ENCODE measurements at places on chromosomes 7 and 10.

- H3K27ac ChIP-seq, result no peak overlapping the region
- no peaks in the 10 kb centered on the region for H3K4me1 ChIP-seq
- H3K36me3 ChIP-seq, result no peaks in the 10 kb centered on the region
Measured at GRCh38 chr10:118543714-118544400, 51.6 kb downstream of the PRLHR start.

- H3K4me3 ChIP-seq, result no peak overlapping the region
- H3K27ac ChIP-seq, result no peak overlapping the region
- peaks cover 4% of the 10 kb centered on the region for H3K36me3 ChIP-seq
- no peaks in the 10 kb centered on the region for H3K27me3 ChIP-seq
- DNase-seq, result no peak
- H3K4me1 ChIP-seq, result peaks cover 6% of the 10 kb centered on the region
Measured at GRCh38 chr7:101924171-101924570, 106.7 kb downstream of the CUX1 start.

GRCh38 chr10:49831352-49832035, 69.4 kb upstream of the OGDHL start:
- no peak overlapping the region for H3K4me3 ChIP-seq
- H3K27ac ChIP-seq, result no peak overlapping the region
- H3K36me3 ChIP-seq, result peaks cover 14% of the 10 kb centered on the region

DNA sequence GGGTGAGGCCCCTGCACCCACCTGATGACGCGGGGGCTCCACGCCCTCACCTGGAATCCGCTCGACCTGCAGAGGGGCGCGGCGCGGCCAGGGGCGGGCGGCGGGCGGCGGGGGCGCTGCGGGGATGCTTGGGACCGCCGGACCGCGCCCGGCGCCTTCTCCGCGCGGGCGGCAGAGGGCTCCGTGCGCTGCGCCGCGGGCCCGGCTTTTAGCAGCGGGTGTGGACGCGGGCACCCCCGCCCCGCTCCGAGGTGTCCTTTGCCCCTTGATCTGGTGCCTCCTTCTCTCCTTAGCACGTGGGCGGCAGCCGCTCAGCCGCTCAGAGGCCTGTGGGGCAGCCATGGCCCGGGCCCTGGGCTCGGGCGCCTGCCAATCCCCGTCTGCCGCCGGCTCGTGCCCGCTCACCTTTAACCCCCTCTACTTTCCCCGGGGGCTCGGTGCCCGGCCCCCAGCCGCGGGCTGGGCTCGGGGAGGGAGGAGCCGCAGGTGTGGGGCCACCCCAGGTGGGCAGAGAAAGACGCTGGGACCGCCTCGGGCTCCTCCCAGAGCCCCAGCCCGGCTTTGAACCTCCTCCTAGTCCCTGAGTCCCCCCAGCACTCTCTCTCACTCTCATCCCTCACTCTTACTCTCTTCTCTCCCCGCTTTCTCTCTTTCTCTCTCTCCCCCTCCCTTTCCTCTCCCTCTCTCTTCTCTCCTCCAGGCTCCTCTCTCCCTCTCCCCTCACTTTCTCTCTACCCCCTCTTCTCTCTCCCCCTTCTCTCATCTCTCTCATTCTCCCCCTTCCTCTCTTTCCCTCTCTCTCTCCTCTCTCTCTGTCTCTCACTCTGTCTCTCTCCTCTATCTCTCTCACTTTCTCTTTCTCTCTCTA, 19.7 kb upstream of the VPS37D start:
- peaks cover 56% of the 10 kb centered on the region for H3K27me3 ChIP-seq
- no peak overlapping the region for H3K4me3 ChIP-seq
- peaks cover 8% of the 10 kb centered on the region for H3K4me1 ChIP-seq
- no peak for DNase-seq
- H3K36me3 ChIP-seq, result no peaks in the 10 kb centered on the region

GRCh38 chr7:55532150-55532917, 40.0 kb downstream of the VOPP1 start:
- no peak for DNase-seq
- peaks cover 42% of the 10 kb centered on the region for H3K36me3 ChIP-seq
- no peaks in the 10 kb centered on the region for H3K27me3 ChIP-seq
- peak overlapping the region; percentile 95 for H3K27ac ChIP-seq
- H3K4me1 ChIP-seq, result peaks cover 78% of the 10 kb centered on the region

- DNase-seq, result no peak
- H3K27me3 ChIP-seq, result peaks cover 8% of the 10 kb centered on the region
- no peak overlapping the region for H3K27ac ChIP-seq
- no peaks in the 10 kb centered on the region for H3K36me3 ChIP-seq
Measured at GRCh38 chr10:680146-680545, 9.3 kb downstream of the DIP2C start.

GRCh38 chr7:50349399-50349798, 44.9 kb downstream of the IKZF1 start:
- H3K4me3 ChIP-seq, result peak overlapping the region; percentile 61
- H3K4me1 ChIP-seq, result peaks cover 92% of the 10 kb centered on the region
- peaks cover 89% of the 10 kb centered on the region for H3K36me3 ChIP-seq
- H3K27ac ChIP-seq, result peak overlapping the region; percentile 94

- DNase-seq, result no peak
- no peak overlapping the region for H3K4me3 ChIP-seq
- H3K27me3 ChIP-seq, result peaks cover 12% of the 10 kb centered on the region
Measured at GRCh38 chr7:11191574-11192220, 218.0 kb downstream of the PHF14 start.

- no peaks in the 10 kb centered on the region for H3K36me3 ChIP-seq
- peaks cover 2% of the 10 kb centered on the region for H3K27me3 ChIP-seq
- no peak overlapping the region for H3K27ac ChIP-seq
Measured at GRCh38 chr7:131961054-131961680, 404.7 kb upstream of the PODXL start.

GRCh38 chr7:83849131-83849530, 200.2 kb upstream of the SEMA3E start:
- H3K27me3 ChIP-seq, result no peaks in the 10 kb centered on the region
- no peak for DNase-seq
- H3K27ac ChIP-seq, result no peak overlapping the region
- H3K4me1 ChIP-seq, result no peaks in the 10 kb centered on the region
- no peak overlapping the region for H3K4me3 ChIP-seq

DNA sequence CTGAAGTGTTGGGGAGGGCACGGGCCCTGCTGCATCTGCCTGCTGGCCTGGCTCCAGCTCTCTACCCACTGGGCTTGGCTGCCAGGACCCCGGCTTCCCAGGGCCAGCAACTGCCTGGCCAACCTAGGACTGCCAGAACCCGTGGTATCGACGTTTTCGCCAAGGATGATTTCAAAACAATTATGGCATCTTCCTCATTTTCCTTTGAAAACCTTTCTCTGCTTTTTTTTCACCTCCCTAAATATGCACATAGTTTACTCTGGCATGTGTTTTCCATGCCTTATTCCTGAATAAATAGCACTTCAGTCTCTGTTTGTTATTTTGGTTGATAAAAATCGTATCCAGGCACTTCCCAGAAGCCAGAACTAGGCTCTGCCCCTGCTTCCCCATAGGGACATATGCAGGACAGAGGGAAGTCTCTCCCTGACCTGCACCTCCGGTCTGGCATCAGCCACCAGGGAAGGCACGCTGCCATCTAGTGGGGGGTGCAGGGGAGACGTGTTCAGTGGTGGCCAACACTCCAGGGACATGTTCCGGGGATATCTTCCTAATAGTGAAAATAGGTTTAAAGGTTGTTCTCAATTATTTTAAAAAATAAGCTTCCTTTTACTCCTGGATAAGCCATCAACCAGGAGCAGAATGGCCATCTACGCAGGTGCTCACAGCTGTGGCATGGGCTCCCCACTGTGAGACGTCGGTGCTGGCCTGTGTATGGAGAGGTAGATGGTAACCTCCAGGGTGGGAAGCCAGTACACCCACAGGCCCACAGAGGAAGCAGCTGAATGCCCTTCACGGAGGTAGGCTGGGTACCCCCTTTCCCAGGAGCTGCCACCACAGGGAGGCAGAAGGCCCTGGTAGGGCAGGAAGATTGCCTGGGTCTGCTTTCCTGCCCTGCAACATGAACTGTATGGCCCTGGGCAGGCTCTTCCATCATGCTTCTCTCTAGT, 30.7 kb upstream of the ANTXRL start:
- peaks cover 8% of the 10 kb centered on the region for H3K4me1 ChIP-seq
- peaks cover 55% of the 10 kb centered on the region for H3K36me3 ChIP-seq
- H3K27me3 ChIP-seq, result no peaks in the 10 kb centered on the region
- H3K4me3 ChIP-seq, result no peak overlapping the region
- DNase-seq, result peak; percentile 64

DNA sequence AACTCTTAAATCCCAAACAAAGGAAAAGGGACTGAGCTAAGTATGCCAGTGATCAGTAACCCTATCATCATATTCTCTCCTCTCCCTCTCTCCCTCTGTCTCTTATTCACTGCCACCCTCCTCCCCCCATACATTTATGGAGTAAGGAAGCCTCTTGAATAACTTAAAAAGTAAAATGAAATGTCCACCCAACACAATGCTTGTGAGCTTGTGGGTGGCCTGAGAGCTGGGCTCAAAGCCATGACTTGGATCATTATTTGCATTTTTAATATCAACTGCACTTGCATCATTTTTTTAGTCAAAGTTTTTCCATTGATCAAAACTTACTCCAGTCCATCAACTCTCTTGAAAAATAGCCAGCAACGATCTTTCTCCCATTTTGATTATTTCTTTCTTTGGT, 46.8 kb downstream of the FAM107B start:
- H3K4me1 ChIP-seq, result peaks cover 27% of the 10 kb centered on the region
- H3K27me3 ChIP-seq, result no peaks in the 10 kb centered on the region
- no peak overlapping the region for H3K4me3 ChIP-seq
- H3K27ac ChIP-seq, result no peak overlapping the region
- H3K36me3 ChIP-seq, result no peaks in the 10 kb centered on the region

DNA sequence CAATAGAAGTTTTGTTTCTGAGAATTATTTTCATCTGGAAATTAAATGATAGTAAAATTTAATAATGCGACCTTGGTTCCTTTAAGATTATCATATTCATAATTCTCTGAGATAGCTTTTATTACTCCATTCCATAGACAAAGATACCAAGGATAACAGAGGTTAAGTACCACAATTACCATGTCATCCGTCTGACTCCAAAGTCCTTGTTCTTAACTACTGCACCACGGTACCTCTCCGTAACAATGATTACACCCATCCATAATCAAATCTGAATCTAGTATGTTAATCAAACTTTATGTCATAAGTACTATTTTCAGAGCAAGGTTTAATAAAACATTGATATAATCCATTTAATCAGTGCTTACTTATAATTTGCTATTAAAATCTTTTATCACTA, 8.4 kb downstream of the ZDHHC6 start:
- DNase-seq, result no peak
- peaks cover 38% of the 10 kb centered on the region for H3K36me3 ChIP-seq
- no peak overlapping the region for H3K27ac ChIP-seq

- no peaks in the 10 kb centered on the region for H3K4me1 ChIP-seq
- H3K36me3 ChIP-seq, result no peaks in the 10 kb centered on the region
- no peak overlapping the region for H3K4me3 ChIP-seq
- H3K27me3 ChIP-seq, result peaks cover 2% of the 10 kb centered on the region
- no peak for DNase-seq
- no peak overlapping the region for H3K27ac ChIP-seq
Measured at GRCh38 chr7:49791088-49791741, 17.8 kb downstream of the VWC2 start.

DNA sequence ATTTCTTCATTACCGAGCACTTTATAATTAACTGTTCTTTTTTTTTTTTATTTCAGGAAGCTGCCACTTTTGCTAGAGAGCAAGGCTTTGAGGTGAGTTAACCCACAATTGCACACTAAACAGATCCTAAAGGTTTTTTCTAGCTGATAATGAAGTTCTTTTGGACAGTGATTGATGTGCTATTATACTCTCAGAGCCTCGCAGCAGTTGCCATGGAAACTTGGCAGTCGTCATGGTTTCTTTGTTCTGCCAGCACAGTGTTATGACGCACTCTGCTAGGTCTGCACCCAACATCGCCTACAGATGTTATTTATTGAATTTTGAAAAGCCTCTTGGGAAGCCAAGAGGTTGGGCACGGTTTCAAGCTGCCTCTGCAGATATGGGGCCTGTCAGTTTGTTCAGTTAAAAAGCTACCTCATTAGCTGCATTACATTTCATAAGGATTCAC, 237.2 kb upstream of the KAT6B start:
- H3K27me3 ChIP-seq, result no peaks in the 10 kb centered on the region
- peaks cover 14% of the 10 kb centered on the region for H3K36me3 ChIP-seq
- peak; percentile 92 for DNase-seq
- peaks cover 61% of the 10 kb centered on the region for H3K4me1 ChIP-seq
- H3K27ac ChIP-seq, result peak overlapping the region; percentile 84

GRCh38 chr10:101136007-101136707, 5.1 kb downstream of the TLX1 start:
- H3K4me3 ChIP-seq, result no peak overlapping the region
- peaks cover 14% of the 10 kb centered on the region for H3K4me1 ChIP-seq
- no peaks in the 10 kb centered on the region for H3K36me3 ChIP-seq
- H3K27me3 ChIP-seq, result peaks cover 86% of the 10 kb centered on the region
- DNase-seq, result no peak

DNA sequence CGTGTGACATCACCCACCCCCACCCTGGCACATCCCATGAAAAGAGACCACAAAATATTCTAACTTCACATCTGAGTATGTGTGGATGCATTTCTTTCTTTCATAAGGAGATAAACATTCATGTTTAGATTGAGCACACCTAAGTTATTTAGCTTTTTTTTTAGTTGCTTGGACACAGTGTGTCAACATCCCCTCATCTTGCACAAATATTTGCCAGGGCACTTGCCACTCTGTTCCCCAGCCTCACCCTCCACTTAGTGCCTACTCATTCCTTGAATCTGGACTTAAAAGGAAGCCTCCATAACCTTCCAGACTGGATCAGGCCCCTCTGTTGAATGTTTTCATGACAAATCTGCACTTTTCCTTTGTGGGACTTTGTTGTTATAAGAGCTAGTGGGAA, 338.9 kb upstream of the IGFBP3 start:
- no peaks in the 10 kb centered on the region for H3K27me3 ChIP-seq
- no peak overlapping the region for H3K27ac ChIP-seq
- no peaks in the 10 kb centered on the region for H3K4me1 ChIP-seq

DNA sequence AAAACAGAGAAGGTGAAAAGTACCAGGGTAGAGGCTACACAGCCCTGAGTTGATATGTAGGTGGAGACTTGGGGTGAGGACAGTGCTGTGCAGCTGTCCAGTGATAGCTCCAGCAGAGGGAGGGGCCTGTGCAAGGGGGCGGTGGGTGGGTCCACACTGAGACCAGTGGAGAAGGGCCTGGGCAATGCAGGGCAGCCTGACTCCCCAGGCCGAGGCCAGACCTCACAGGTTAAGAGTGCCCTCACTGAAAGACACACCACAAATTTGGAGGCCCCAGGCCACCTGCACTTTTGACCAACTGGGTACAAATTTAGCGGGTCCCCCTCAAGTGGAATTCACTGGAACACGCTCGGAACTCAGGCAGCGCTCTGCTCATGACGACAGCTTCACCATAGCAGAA, 6.7 kb upstream of the RASGEF1A start:
- H3K27me3 ChIP-seq, result peaks cover 73% of the 10 kb centered on the region
- no peak for DNase-seq
- H3K4me1 ChIP-seq, result no peaks in the 10 kb centered on the region
- no peak overlapping the region for H3K4me3 ChIP-seq

- H3K27ac ChIP-seq, result no peak overlapping the region
- no peaks in the 10 kb centered on the region for H3K36me3 ChIP-seq
- no peak for DNase-seq
- H3K27me3 ChIP-seq, result peaks cover 53% of the 10 kb centered on the region
Measured at GRCh38 chr10:15718694-15719048, 1.1 kb downstream of the ITGA8 start.
